Natural killer cell treated with Interleukin-12 subunit alpha and Interleukin-12 subunit beta and Interleukin-15 and Interleukin-18, amount 100 ng/mL, for 72 hours (primary cell): ENCODE measurements at places on chromosomes 7 and 10.

DNA sequence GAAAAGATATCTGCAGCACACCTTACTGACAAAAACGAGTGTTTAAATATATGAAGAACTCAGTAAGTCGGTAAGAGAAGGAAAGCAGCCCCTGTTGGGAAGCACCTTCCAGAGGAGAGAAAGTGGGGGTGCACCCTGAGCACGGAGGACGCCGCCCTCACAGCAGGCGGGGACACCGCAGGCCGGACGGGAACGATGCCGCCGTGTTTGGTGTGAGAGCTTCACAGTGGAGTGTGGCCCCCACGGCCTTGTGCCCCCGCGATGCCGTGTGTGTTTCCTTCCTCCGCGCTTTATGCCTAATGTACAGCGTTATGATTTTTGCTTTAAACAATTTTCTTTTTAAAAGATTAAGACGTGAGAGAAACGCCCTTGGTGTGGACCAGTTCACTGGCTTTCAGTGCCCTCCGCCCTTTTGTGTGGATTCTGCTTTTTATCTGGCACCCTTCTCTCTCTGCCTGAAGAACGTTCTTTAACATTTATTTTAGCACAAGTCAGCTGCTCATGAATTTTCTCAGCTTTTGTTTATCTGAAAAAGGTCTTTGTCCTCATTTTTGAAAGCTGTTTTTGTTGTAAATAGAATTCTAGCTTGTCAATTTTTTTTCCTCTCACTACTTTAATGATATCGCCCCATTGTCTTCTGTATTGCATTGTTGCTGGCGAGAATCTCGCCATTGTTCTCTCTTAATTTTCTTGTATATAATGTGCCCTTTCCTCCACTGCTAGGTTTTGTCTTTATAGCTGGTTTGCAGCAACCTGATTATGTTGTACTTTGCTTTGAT is 110.7 kb downstream of the INPP5A start:
- DNase-seq: peak; percentile 18

DNA sequence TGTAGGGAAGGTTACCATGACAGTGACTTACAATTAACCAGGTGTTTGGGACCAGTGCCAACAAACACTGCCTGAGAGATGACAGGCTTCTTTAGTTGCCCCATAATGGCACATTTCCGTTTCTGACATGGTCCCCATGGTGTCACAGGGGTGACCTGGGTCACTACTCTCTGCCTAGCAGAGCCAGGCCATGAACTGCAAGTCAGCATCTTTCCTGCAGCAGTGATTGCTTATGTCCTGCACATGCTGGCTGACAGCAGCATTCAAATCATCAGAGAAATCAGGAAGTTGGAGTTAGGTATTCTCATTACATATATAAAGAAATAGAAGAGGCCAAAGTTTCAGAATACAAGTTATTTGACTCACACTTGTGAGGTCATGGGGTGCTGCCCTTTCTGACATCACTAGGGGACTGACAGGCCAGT is 47.1 kb upstream of the ZNRF2 start:
- no peak for DNase-seq

DNA sequence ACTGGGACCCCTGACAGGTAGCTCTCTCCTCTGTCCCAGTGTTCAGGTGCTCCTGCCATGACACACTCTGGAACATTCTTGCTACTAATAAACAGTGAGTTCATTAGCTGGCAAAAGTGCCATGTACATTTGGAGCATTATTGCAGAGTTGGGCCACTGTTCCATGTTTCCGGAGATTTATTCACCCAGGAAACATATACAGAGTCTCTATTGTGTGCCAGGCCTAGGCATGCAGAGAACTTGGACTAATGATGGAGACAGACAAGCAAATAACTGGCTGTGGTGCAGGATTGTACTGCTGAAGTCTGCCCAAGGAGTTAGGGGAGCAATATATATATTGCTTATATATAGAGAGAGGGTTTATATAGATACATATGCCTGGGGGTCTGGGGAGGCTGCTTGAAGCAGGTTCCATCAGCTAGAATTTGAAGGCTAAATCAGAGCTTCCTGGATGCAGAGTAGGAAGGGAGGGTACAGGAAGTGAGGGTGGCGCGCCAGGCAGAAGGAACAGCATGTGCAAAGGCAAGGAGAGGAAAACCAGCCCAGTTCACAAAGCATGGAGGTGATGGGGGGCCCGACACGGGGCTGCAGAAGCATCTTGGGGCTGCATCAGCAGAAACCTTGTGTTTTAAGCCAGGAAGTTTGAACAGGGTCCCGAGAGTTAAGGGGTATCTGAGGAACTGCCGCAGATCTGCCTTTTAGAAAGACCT is 22.7 kb upstream of the EEPD1 start:
- DNase-seq: no peak

GRCh38 chr7:151062111-151062398 is 2.7 kb downstream of the SLC4A2 start:
- DNase-seq: no peak

GRCh38 chr10:16258291-16259040 is 178.3 kb upstream of the PTER start:
- no peak for DNase-seq

GRCh38 chr10:4824791-4825310 is 1.2 kb upstream of the AKR1E2 start:
- DNase-seq: no peak

DNA sequence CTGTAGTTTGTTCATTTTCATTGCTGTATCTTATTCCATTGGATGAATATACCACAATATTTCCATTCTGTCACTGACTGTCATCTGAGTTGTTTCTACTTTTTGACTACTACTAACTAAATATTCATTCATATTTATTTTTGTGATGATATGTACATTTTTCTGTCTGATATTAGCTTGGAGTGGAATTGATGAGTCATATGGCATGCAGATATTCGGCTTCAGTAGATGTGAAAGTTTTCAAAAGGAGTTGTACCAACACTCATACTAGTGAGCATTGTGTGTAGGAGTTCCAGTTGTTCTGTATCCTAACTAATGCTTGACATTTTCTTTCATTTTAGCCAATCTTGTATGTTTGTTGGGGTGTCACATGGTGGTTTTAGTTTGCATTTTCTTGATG is 7.7 kb downstream of the RUNDC3B start:
- DNase-seq: no peak

GRCh38 chr7:140923358-140924006 is 1.2 kb downstream of the BRAF start:
- DNase-seq: no peak

GRCh38 chr10:132595854-132596253 is 58.3 kb downstream of the INPP5A start:
- DNase-seq: no peak

DNA sequence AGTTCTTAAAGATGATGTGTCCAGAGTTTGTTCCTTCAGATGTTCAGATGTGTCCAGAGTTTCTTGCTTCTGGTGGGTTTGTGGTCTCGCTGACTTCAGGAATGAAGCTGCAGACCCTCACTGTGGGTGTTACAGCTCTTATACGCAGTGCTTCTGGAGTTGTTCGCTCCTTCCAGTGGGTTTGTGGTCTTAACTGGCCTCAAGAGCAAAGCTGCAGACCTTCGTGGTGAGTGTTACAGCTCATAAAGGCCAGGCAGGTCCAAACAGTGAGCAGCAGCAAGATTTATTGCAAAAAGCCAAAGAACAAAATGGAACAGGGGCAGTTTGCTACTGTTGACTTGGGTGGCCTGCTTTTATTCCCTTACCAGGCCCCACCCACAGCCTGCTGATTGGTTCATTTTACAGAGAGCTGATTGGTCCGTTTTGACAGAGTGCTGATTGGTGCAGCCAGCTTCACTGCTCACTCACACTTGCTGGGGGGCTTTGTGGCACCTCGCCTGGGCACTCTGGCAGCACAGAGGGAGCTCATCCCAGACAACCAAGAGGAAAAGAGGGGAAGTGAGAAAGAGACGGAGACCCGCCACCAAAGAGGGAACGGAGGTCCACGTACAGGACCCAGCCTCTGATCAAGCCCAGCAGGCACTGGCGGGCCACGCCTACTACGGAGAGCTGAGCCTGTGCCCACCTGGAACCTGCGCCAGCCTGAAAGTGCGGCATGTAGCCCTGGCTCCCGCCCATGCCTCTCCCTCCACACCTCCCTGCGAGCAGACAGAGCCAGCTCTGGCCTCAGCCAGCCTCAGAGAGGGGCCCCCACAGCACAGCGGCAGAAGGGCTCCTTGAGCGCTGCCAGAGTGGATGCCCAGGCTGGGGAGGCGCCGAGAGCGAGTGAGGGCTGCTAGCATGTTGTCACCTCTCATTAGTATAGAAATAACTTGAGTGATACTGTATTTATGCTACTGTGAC is 55.8 kb upstream of the SEMA3C start:
- DNase-seq: no peak

DNA sequence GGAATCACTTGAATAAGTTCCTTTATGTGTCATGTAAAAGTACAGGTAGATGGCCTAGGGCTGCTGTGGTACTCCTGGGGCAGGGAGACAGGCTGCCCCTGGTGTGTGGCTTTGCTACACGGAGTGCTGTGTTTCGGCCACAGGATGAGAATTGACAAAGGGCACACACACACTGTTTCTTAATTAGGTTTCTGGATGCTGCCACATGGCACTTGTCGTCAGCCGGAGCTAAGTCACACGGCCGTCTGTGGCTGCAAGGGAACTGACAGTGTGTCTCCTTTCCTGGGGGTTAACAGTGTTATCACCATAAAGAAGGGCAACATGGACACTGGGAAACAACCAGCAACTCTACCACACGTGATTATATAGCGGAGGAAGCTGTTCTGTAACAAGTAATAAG is 55.7 kb upstream of the CREB5 start:
- no peak for DNase-seq

GRCh38 chr7:39446546-39446945 is 119.7 kb upstream of the YAE1 start:
- no peak for DNase-seq

DNA sequence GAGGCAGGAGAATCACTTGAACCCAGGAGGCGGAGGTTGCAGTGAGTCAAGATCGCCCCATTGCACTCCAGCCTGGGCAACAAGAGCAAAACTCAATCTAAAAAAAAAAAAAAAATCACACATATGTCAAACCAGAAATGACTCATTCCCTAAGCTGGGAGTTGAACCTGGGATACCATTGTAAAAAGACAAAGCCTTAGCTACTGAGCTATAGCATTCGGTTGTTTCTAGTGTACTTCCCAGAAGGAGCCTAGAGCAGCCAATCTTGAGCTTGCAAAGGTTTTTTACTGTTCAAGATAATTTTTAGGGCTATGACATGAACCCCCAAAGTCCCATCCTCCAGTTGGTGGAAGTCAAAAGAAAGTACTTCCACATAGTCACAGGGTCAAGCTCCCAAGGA is 87.9 kb downstream of the ZNF467 start:
- no peak for DNase-seq

GRCh38 chr7:86814661-86815379 is 171.1 kb downstream of the GRM3 start:
- DNase-seq: no peak

DNA sequence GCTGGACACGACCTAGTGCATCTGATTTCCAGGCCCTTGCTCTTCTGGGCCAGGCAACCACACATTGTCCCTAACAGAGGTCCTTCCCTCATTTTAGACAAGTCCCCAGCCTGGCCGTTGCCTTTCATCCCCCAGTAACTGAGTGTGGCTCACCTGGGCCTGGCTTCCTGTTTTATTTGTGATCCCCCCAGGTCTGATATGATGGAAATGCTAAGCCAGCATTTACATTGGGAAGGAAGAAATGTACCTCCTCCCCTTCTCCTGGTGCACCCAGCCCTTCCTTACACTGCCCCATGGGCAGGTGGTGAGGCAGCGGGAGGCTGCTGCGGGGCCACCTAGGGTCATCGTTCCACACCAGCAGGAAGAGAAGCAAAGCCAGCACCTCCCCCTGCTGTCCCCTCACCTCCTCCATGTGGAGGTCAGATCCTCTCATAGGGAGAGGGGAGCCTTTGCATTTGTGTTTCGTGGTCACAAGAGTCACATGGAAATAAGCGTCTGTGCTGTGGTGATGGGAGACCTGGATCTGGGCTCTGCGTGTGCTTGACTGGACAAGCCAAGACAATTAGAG is 108.8 kb downstream of the GLRX3 start:
- no peak for DNase-seq

GRCh38 chr10:34922138-34922537 is 107.0 kb upstream of the PARD3 start:
- DNase-seq: no peak

GRCh38 chr7:18890885-18891621 is 226.4 kb downstream of the TWIST1 start:
- no peak for DNase-seq

- no peak for DNase-seq
Measured at GRCh38 chr7:3266240-3266639, 34.8 kb upstream of the SDK1 start.

DNA sequence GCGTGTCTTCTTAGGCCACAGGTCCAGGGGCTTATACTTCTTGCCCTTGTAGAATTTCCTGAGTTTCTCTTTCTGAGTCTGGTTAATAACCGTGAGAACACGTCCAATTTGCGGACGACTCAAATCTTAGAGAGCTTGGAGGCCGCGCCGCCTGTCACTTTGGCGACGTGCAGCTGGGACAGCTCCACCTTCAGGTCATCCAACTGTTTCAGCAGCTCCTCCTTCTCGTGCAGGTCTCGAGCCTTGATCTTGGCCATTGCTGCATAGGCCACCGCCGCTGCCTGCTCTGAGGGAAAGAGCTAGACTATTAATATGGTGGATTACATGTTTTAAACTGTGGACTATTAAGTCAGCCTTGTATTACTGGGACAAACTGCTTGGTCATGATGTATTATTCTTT is 26.9 kb downstream of the EVX1 start:
- no peak for DNase-seq

- DNase-seq: no peak
Measured at GRCh38 chr7:48118041-48118440, 29.0 kb downstream of the UPP1 start.

DNA sequence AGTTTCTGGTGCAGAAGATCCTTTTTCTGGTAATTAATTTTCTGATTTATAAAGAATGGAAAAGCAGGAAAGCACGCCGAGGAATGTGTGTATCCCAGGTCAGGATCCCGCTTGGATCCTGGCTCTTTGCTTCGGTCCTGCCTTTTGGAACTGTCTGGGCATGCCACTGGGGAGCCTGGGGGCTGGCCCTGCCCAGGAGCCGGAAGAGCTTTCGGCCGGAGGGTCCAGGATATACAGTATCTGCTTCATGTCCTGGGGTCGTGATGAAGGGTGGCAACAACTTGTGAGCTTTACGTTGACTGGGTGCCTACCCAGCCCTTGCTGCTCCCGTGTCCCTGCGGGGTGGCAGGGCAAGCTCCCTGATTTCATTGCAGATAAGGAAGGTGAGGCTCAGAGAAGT is 2.4 kb downstream of the SH2D4B start:
- DNase-seq: no peak

DNA sequence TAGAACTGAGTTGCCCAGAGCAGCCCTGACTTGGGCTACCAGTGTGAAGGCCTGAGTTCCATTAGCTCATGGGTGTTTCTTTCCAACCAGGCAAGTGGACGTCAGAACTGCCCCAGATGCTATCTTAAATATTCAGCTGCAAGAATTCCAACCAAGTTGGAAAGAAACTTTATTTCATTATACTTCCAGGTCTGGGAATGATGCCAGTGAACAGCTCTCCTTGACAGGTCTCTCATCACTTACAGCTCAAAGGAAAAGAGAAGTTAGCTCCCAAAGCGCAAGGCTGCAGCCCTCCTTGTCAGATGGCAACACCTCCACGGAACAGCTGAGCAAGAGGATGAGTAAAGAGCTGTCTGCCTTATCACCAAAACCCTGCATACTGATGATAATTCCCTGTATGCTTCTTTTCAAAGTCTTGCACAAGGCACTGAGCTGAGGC is 255.5 kb upstream of the AOAH start:
- no peak for DNase-seq
